ENCODE measurements at places on chromosomes 6 and 20.

DNA sequence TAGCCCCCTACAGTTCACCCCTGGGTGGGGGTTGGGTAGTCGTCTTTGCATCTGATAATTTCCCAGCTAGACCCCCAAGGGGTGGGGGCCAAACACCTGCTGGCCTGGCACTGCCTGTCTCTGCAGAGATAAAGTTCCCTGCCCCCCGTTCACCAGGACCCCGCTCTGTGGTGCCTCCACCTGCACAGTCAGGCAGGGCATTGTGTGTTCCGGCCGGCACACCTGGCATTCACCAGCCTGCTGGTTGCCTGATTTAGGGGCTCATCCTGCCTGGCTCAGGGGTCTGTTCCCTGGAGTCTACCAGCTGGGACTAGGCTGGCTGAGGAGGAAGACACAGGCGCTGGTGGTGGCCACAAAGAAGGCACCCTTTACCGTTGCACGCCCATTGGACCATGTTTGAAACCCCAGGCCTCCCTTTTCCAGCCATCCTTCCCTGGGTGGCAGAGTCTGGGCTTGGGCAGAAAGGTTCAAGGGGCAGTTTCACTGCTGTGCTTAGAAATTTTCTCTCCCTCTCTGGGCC, 30.8 kb upstream of the SCRT2 start:
- no peak for DNase-seq

- peak; percentile 62 for DNase-seq
Measured at GRCh38 chr20:14477125-14477524, 139.7 kb upstream of the FLRT3 start.

- DNase-seq: peak; percentile 17
Measured at GRCh38 chr6:156776470-156776839, 723 bp upstream of the ARID1B start.

DNA sequence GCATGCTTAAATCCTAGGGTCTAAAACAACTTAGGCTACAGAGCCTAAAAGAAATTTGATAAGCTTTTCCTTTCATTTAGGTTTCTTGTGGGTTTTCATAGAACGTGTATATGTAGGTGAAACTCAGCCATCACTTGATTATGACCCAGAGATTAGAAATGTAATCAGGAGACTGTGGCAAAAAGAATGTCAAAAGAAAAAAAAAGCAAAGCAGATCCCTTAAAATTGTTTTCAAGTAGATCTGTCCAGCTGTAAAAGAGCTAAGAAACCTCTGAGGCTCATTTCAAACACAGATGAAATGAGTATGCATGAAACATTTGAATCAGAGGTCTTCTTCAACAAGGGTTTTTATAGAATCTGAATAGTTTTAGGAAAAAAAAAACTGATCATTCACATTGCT, 341.3 kb upstream of the PRDM1 start:
- DNase-seq: no peak

DNA sequence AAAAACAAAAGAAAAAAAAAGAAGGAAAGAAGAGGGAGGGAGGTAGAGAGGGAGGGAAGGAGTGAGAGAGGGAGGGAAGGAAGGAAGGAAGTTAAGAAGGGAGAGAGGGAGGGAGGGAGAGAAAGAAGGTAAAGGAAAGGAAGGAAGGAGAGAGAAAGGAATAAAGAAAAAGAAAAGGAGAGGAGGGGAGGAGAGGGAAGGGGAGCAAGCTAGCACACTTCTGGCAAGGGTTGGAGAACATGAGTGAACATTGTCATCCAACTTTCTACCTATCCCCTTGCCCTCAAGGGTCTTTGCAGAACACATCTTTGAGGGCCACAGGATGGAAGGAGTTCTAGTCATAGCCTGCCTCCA, 34.1 kb upstream of the IL17A start:
- no peak for DNase-seq

GRCh38 chr20:36175016-36175415, 20.5 kb downstream of the EPB41L1 start:
- no peak for DNase-seq

DNA sequence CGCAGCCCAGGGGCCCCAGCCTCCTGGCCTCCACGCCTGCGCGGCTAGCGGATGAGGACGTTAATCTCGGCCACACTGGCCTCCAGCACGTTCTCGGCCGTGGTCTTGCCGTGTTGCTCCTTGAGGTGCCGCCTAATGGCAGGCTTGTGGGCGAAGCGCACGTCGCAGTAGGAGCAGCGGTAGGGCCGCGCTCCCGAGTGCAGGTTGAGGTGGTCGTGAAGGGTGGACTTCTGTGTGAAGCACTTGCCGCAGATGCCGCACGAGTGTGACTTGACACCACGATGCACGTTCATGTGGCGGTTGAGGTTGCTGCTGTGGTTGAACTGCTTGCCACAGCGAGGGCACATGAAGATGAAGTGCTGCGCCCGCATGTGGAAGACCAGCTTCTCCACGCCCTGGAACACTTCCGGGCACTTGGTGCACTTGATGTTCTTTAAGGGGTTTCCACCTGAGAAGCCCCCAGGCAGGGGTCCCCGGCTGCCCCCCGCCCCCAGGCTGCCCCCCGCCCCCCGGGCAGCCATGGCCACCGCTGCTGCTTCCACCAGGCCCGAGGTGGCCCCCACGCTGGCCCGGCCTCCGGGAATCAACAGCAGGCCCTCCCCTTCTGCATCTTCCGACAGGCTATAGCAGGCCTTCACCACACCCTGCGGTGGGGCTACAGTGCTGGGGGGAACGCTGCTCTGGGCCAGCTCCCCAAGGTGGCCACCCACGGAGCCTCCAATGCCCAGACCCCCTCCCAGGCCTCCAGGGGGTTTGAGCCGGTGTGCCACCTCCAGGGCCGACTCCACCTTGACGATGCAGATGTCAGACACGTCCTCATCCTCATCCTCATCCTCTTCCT, 1.8 kb downstream of the ZBTB12 start:
- no peak for DNase-seq

DNA sequence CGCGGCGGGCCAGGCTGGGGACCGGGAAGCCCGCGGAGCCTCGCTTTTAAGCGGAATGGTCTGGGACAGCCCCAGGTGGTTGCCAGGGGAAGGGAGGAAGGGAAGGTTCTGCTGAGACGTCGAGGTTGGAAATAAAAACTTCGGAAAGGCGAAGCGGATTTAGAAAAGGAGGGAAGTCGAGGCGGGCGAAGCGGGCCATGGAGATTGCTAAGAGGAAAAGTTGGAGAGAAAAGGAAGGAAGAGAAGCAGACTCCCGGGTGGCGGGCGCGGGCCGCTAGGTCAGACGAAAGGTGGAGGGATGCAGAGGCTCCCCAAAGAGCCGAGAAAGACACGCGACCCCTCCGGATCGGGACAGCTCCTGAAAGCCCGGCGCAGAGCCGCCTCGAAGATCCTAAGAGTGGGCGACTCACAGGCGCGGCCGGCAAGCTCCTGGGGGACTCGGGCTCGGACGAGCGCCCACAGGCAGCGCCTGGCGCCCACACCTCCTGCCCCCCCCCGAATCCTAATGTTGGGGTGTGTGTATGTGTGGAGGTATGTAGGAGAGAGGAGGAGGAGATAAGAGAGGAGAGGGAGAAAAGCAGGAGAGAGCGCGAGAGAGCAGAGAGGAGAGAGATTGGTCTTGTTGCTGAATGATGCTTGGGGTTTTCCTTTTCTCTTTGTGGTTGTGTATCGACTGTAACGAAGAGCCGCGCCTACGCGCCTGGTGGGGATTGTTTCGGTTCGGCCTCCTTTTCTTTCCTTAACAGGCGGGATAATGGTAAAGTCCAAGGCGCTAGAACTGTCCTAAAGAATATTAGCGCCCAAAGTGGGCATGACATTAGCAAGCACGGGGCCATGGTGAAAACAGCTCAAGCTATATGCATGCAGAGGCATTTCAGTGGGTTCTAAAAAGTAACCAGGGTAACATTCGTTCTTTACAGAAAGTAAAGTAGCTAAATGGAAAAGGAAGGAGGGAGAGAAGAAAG, 1.5 kb downstream of the TFAP2B start:
- peak; percentile 46 for DNase-seq

DNA sequence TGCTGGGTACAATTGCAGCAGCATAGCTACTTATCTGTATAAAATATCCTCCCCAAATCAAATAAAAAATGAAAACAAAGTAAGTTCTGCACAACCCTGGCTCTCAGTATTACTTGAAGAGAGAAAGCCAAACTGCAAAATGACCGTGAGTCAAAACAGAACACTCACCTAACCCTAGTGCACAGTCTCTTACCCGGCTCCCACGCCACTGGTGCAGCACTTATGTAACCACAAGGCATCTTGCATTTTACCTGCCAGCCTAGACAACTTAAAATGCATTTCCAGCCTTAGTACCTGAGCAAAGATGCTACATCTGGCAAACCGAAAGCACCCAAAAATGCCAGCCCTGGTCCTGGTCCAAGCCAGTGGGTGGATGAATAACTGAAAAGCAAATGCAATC, 12.4 kb upstream of the SIRPB1 start:
- DNase-seq: no peak

- DNase-seq: no peak
Measured at GRCh38 chr6:48735846-48736245, 624.8 kb upstream of the PTCHD4 start.

DNA sequence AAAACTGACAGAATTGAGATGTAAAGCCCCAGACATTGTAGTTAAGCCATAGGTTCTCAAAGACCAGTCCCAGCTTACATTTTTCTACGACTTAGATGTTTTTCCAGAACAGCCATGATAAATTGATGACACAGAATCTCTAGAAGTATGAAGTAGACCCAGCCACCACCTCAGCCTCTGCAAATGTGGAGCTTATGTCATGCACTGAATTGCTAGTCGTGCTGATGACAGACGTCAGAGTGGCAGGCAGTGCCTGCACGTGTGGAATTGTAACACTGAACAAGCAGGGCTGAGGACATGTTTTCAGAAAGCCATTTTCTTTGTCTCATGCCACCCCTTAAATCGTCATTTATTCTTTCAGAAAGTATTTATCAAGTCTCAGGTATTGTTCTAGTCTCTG, 72.4 kb upstream of the TMEM181 start:
- DNase-seq: no peak

- peak; percentile 7 for DNase-seq
Measured at GRCh38 chr20:1539816-1540419, 17.6 kb downstream of the SIRPD start.

DNA sequence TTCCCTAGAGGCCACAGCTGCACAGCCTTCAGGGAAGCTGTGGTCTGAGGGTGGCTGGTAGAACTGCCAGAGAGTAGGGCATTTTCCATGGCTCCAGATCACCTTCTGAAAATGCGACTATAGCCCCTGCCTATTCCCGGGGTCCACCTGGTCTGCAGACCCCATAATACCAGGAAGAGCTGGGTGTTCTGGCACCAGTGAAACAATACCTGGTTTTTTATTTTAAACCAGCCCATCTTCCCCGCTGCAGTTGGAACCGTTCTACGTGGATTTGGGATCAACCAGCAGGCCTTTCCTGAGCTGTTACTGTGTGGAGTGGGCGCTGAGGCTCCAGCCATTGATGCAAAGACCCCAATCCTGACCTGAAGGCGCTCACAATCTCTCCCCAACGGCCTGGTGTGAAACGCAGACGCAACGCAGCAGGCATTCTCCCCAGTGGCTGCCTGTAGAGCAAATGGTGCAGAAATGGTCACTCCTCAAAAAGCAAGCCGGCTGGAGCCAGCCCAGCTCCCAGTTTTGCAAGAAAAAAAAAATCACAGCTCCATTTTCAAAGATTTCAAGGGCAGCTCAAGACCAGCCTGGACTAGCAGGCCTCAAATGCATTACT, 11.3 kb downstream of the NPEPL1 start:
- DNase-seq: no peak

- DNase-seq: no peak
Measured at GRCh38 chr6:144007478-144008119, 460 bp downstream of the PLAGL1 start.

- DNase-seq: no peak
Measured at GRCh38 chr6:17884498-17885478, 102.6 kb downstream of the KIF13A start.

GRCh38 chr6:138659998-138660397, 113.6 kb upstream of the CCDC28A start:
- DNase-seq: no peak

GRCh38 chr6:158751224-158751623, 67.9 kb downstream of the EZR start:
- DNase-seq: no peak

DNA sequence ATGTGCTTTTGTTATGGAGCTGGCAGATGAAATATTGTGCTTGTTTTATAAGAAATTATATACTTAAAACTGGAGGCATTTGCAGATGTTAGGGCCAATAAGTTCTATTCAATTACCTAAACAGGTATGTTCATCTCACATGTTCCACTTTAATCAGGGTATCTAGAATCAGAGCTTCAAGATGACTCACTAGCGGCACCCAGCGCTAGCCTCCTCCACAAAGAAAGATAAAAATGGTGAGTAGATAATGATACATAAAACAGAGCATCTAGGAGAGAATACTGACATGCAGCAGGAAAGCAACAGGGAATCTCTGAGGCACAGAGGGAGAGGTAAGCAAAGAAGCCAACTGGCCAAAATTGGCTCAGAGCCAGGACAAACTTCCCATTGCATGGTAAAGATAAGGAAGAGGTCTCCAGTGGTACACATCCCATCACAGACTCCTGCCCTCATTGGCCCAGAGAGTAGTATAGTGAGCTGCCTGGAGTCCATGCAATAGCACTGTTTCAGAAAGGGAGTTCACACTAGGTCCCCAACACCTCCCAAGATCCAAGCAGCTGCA, 200.7 kb upstream of the SPTLC3 start:
- no peak for DNase-seq

GRCh38 chr6:85482905-85483700, 33.2 kb downstream of the NT5E start:
- DNase-seq: no peak

DNA sequence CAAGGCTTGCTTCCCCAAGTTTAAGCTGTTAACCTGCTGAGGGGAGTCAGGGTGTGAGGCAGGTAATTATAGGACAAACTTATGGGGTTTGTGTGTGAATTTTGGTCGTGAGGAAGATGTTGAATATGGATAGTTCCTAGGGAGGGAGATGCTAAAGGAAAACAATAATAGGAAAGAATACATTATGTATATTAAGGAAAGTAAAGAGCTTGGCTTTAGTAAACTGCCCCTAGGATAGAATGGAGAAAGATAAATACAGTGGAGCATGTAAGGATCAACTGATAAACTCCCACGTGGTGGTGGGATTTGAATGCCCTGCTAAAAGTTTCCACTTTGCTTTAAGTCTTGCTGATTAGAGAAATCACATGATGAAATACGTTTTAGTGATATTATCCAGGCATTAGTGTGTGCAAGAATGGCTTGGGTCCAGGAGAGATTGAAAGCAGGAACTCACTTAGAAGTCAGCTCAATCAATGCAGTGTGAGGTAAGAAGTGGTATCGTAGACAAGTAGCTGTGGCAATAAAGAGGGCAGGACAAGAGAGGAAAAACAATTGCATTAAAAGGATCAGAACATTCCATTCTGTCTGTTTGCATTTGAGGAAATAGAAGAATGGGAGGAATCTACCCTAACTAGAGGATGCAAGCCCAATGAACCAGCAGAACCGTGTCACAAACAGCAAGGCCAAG, 52.5 kb downstream of the RPS12 start:
- no peak for DNase-seq

DNA sequence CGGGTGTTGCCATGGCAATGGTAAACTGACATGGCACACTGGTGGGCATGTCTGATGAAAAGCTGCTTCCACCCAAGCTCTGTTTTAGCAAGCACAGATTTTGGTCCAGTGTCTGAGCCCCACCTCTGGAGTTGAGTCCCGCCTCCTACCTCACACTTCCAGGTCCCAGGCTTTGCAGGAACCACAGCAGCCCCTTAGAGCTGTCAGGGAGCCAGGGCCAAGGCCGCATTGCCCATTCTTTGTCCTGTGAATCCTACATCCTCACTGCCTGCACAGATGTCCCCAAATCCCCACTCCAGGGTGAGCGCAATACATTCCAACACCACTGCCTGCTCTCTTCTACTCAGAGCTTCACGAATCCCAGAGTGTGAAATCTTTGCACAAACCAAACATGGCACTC, 292.2 kb downstream of the PREX1 start:
- no peak for DNase-seq

GRCh38 chr6:159759645-159760044, 2.2 kb upstream of the ACAT2 start:
- DNase-seq: no peak
